Effector CD8-positive, alpha-beta T cell (primary cell): ENCODE measurements at places on chromosomes 7 and 10.

- DNase-seq: no peak
Measured at GRCh38 chr7:114375907-114376306, 38.7 kb upstream of the FOXP2 start.

DNA sequence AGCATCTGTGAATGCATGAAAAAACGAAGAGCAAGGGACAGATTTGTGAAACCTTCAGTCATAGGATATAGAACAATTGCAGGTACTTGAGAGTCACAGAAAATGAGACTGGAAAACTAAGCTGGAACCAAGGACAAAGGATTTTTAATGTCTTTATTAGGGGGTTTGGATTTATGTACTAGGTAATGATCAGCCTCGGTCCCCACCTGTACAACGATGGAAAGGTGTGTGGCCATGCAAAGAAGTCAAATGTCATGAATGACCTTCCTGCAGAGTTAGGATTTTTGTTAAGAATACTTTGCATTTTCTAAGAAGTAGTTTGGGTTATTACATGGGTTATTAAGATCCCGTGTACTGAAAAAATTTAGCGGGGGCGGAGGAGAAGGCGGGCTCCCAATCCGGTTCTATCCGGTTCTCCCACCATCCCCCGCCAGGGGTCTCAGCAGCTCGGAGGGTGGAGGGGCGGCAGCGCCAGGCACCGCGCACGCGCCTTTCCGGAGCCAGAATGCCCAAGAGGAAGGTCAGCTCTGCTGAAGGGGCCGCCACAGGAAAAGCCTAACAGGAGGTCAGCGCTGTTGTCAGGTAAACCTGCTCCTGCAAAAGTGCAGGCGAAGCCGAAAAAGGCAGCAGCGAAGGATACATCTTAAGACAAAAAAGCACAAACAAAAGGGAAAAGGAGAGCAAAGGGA, 327.5 kb upstream of the PLXDC2 start:
- no peak for DNase-seq

- DNase-seq: no peak
Measured at GRCh38 chr7:138861051-138861450, 63.1 kb upstream of the ATP6V0A4 start.

- no peak for DNase-seq
Measured at GRCh38 chr7:4017785-4018184, 664.3 kb upstream of the FOXK1 start.

- no peak for DNase-seq
Measured at GRCh38 chr10:68470300-68470699, 1.5 kb downstream of the DNA2 start.
